HepG2 (cell line): ENCODE measurements at places on chromosomes 11 and 22. TPM values are rescaled to one million over a fixed set of nuclear protein-coding genes. Genes with fewer than 3 reads are reported as not detected.

DNA sequence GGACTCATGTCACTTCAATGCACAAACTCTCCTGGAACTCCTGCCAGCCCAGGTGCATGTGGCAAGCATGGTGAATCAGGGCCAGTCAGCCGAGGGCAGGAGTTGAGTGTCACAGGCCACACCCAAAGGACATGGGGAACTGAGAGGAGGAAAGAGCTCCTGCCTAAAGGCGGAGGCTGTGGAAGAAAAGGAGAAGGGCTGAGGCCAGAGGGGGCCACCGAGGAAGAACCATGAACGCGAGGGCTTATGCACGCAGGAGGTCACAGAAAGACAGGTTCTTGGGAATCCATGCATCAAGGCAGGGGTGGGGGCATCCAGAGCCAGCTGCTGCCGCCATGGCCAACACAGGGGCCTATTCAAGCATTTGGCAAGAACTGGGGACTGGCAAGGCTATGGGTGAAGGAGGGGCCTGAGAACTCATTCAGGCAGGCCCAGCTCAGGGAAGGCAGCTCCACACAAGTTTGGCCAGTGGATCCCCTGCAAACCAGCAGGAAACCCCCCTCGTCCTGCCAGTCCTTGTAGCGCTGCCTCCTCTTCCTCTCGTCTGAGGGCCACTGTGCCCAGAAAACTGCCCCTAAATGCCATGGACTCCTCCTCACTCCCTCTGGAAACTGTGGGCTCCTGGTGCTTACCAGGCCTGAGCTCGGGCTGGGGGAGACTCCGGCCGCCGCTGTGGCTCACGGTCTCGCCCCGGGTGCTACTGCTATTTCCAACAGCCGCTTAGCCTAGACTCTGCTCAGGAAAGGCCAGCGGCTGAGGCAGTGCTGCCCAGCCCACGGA is 15.4 kb downstream of the PPM1F start:
- no peak for DNase-seq
- H3K36me3 ChIP-seq, result peaks cover 37% of the 10 kb centered on the region; the same call in 2 of the 3 replicates
- H3K27me3 ChIP-seq, result no peaks in the 10 kb centered on the region
- no peak overlapping the region for H3K27ac ChIP-seq
- H3K4me3 ChIP-seq, result 0 out of 2 replicates have a peak overlapping the region, but pooled peaks have one; percentile 78

- H3K4me1 ChIP-seq, result peaks cover 28% of the 10 kb centered on the region
- no peaks in the 10 kb centered on the region; the same call in 2 of the 3 replicates for H3K27me3 ChIP-seq
- DNase-seq, result no peak
- no peak overlapping the region for H3K27ac ChIP-seq
Observed at GRCh38 chr22:46295277-46295971, 1.2 kb upstream of the GTSE1 start.

- H3K27me3 ChIP-seq, result peaks cover 9% of the 10 kb centered on the region
- H3K36me3 ChIP-seq, result no peaks in the 10 kb centered on the region
- H3K4me1 ChIP-seq, result peaks cover 28% of the 10 kb centered on the region; the same call in 1 of the 2 replicates
- no peak for DNase-seq
- H3K27ac ChIP-seq, result no peak overlapping the region
Observed at GRCh38 chr11:64287676-64288352, 2.2 kb downstream of the GPR137 start.

DNA sequence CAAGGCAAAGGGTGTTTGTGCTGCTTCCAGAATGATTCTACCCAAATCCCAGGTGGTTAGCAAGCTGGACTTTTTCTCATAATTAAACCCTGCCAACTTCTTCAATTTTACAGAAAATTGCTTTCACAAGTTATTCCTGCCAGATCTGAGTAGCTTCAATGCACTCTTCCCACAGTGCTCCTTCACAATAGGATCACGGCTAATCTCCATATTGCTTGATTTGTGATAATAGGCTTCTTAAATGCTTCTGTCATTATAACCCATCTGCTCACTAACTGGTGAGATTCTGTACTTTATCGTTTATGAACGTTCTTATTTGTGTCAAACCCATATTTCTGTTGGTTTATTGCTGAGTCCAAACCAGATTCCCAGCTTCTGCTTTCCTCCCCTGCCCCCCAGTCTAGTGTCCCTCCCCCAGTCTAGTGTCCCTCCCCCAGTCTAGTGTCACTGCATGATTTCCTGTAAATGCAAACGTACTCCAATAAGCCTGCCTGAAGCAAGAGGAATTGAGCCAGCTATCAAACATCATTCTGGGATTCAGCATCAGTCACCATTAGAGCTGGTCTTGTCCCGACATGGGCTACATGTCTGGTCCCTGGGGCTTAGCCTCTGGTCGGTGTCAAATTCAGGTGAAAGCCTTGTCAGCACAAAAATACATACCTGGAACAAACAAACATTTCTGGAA is 14.0 kb downstream of the MMP3 start:
- DNase-seq, result no peak
- H3K36me3 ChIP-seq, result no peaks in the 10 kb centered on the region
- no peak overlapping the region for H3K4me3 ChIP-seq
- peaks cover 13% of the 10 kb centered on the region for H3K4me1 ChIP-seq
- H3K27me3 ChIP-seq, result no peaks in the 10 kb centered on the region
- no peak overlapping the region for H3K27ac ChIP-seq

DNA sequence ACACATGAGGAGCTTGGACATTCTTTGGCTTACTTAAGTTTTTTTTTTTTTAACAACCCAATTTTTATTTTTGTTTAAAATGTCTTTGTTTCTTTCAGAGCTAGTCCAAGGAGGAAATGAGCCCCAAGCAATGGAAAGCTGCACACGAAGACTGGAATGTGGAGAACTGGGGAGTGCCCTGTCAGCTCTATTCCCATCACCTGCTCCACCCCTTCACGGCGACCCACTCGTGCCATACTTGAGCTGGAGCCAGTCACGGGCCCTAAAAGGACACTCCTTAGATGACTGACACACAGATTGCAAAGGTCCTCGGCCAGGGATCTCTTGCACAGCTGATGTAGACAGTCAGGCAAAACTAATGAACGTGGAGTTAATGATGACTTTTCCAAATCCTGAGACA is 10.6 kb upstream of the SLC25A18 start:
- H3K36me3 ChIP-seq, result no peaks in the 10 kb centered on the region
- DNase-seq, result no peak
- no peak overlapping the region for H3K27ac ChIP-seq
- H3K4me1 ChIP-seq, result no peaks in the 10 kb centered on the region
- peaks cover 2% of the 10 kb centered on the region; the same call in 1 of the 2 replicates for H3K27me3 ChIP-seq
- no peak overlapping the region for H3K4me3 ChIP-seq

- H3K27ac ChIP-seq, result no peak overlapping the region
- H3K27me3 ChIP-seq, result no peaks in the 10 kb centered on the region
- H3K4me3 ChIP-seq, result no peak overlapping the region
- DNase-seq, result no peak
Observed at GRCh38 chr11:16853859-16854258, 115.4 kb downstream of the C11orf58 start.

DNA sequence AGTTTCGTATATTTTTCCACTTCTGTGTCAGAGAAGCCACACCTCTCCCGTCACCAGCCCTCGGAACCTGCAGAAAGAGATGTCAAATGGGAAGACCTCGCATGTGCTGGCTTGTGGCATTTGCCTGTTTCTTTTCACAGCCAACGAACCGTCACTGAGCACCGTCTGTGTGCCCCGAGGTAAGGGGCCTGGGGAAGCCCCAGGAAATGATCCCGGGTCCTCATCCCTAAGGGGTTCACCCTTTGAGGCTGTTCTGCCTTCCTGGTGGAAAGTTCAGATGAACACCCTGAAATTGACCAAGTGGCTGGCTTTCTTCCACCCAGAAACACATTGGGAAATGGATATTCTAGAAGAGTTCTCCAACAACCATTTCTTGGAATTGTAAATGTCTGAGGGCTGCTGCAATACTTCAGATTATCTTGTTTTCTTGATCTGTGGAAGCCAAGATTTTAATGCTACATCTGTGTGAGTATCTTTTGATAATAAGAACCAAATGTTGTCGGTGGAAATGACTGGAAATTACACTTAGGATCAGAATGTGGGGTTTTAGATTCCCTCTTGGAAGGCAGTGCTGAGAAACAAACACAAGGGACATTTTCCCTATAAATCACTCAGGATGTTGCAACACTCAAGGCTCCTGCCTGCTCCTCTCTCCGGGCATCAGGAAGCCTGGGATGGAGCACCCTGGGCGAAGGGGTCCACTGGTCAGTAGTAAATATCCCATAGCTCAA is 37.6 kb downstream of the RIBC2 start:
- no peaks in the 10 kb centered on the region for H3K4me1 ChIP-seq
- peaks cover 21% of the 10 kb centered on the region; the same call in 1 of the 3 replicates for H3K27me3 ChIP-seq
- no peak overlapping the region for H3K4me3 ChIP-seq
- H3K27ac ChIP-seq, result no peak overlapping the region

DNA sequence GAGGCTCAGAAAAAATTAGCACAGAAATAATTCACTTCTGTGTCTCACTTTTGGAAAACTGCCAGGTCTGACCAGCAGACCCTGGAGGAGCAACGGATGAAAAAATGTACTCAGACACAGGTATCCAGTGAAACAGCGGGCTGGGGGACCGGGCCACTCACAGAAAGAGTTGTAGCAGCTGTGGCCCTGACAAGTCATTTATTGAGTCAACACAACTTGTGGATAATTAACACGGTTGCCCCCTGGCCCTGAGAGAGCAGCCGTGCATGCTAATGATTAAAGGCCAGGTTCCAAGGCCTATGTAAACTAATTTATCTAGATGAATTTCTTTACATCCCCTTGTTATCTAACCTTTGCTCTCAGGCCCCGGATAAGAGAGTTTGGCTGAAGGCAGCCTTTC is 131.3 kb downstream of the AASDHPPT start:
- H3K4me1 ChIP-seq, result peaks cover 15% of the 10 kb centered on the region
- DNase-seq, result peak; percentile 5
- H3K27ac ChIP-seq, result no peak overlapping the region

GRCh38 chr11:68763181-68763721 is 11.9 kb upstream of the TESMIN start:
- H3K27me3 ChIP-seq, result no peaks in the 10 kb centered on the region
- no peaks in the 10 kb centered on the region for H3K4me1 ChIP-seq
- H3K36me3 ChIP-seq, result no peaks in the 10 kb centered on the region; the same call in 1 of the 2 replicates
- no peak for DNase-seq
- no peak overlapping the region for H3K4me3 ChIP-seq

The CCDC157 gene
- 0.98 and 1.6 TPM in 2 replicates for total RNA-seq

The BTBD18 gene
- not detected in 2 replicates for total RNA-seq

The HORMAD2 gene
- not detected in 2 replicates for total RNA-seq
